NCI-H524 treated with DMSO at 0.1 percent for 48 hours (cell line): ENCODE measurements at places on chromosomes 1 and 21.

DNA sequence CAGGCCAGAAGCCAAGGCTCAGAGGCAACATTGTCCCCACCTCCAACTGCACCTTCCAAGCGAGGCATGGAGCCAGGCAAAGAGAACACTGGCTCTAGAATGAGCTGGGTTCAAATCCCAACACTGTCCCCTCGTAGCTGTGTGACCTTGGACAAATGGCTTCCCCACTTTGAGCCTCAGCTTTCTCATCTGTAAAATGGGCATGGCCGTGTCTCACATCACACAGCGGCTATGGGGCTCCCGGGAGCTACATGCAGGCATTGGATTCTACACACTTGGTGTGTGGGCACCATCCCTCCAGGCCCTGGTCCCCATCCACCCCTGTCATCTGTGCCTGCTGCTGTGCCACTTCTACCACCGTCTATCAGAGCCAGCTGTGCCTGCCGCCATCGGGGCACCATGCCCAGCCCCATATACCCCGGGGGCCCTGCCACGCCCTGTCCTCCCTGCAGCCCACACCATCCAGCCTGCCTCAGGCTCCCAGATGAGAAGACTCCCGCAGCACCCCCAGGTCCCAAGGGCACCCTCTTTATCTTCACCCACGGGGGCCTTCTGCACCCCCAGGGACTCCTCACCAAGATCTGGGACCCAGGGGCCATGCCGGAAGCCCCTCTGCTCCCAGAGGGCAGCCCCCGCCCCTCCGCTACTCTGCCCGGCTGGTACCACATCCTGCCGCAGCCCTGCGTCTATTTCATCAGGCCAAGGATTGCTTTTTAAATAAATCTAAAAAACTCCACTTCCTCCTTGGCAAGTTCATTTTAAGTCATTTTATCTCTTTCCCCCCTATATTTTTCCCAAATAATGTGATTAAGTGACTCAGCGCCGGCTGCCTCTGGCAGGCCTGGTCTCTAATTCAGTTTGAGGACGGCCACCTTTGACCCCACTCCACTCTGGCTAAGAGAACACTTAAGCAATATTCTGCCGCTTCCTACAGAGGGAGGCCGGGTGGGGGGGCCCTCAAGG is 107.8 kb upstream of the TARDBP start:
- DNase-seq = no peak

- no peak for DNase-seq
These were observed 40.7 kb downstream of the MAP3K21 start for GRCh38 chr1:233368106-233368788.

GRCh38 chr1:230228236-230228897 is 161.3 kb downstream of the GALNT2 start:
- DNase-seq = no peak

DNA sequence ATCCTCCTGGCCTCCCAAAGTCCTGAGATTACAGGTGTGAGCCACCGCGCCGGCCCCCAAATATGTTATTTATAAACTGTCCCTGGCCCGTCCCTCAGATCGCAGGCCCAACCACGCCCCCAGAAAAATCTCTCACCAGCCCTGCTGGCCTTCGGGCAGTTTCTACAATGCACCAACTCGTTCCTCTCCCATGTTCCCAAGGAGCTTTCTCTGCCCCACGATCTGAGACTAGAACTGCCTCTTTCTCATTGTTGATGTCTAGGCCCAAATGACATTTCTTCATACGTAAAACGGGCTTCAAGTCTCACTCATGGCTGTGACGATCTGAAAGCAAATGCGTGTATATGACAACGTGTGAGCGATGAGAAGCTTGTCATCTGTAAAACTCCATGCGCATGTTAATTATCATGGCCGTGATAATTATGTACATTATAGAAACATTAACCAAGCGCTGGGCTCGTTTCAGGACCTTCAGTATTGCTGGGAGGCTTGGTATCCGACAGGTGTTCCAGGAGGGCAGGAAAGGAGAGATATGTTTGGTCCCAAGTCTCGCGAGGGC is 748 bp upstream of the NIPAL3 start:
- DNase-seq = no peak

DNA sequence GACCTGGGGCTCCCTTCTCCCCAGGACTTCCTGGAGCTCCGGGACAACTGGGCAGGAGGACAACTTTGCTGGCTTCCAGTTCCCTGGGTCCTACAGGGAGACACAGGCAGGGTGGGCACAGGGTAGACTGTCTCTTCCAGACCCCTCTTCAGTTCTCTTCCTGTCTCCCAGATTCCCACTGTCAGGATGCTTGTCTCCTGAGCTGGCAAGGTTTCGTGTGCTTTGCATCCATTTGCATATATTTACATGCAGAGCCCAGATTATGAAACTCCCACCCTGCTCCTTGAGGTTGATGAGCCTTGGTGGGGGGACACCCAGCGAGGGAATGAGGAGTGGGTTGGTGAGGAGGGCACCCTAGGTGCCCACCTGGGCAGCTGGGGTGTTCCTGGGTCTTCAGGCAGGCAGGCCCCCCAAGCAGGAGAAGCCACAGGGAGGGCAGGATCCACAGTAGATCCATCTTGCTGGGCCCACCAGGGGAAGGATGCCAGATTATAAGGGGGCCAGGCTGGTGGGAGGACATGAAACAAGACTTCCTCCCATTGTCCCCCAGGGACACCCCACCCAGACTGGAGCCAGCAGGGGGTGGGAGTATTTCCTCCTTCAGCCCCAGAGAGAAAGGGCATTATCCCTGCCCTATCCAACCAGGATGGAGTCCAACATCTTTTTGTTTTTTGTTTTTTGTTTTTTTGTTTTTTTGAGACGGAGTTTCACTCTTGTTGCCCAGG is at the start of gene FCN3:
TSS of gene FCN3 (minus strand) at position 463 of the 725 bp plus-strand sequence. CDS start at position 457, 6 bp downstream.
- DNase-seq = no peak

DNA sequence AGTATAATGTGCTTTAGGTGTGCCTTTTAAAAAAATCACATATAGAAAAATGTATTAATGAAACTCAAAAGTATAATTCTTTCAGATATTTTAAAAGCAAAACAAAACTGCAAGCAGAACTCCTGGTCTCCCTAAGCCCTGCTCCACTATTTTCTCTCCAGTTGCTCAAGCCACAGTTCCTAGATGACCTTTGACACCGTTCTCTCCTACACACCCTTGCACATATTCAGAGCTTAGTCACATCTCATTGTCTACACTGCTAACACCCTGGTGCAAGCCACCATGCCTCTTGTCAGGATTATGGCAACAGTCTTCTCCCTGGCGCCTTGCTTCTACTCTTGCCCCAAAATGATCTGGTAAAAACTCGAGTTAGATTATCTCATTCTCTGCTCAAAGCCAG is 50.2 kb upstream of the ROR1 start:
- DNase-seq = no peak

DNA sequence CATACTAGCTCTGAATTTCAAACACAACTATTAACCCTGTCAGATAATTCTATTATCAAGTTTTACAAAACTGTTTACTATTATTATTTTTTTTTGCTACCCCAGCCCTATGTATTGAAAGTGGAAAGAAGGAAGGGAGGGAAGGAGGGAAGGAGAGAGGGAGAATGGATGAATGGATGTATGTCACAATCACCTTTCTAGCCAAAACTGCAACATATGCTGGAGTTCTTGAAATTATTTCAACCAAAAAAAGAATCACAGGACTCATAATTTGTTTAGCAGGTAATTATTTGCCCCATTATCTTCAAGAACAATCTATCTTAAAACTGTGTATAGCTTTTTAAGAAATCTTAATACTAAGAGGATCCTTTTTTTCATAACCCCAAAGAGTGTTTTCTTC is 5.4 kb downstream of the NRIP1 start:
- no peak for DNase-seq

DNA sequence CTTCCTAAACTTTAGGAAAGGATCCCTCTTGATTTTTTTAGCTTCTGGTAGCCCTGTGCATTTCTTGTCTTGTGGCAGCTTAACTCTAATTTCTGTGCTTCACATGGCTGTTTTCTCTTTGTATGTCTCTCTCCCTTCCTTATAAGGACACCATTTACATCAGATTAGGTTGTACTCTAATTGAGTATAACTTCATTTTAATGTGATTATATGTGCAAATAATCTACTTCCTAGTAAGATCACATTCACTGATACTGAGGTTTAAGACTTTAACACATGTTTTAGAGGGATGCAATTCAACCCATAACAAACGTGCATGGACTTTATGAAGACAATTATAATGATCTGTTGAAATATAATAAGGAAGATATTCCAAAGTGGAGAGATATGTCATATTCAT is 46.7 kb downstream of the RGS4 start:
- no peak for DNase-seq

DNA sequence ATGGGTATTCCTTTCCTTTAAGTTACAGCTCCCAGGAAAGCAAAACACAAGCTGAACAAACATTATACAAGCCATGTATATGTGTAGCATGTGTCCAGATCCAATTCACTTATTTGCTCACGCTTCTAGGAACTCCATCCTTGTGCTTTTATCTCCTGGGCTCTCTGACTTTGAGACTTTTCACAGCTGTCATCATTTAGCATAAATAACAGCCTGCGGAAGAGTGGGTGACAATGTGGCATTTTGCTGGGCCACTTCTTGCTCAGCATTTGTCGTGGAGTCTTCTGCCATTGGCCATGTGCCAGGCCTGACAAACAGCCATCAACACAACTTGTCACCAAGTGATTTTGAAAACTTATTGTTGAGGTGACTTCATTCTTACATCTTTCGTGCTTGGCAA is 164.3 kb downstream of the KIF26B start:
- no peak for DNase-seq

DNA sequence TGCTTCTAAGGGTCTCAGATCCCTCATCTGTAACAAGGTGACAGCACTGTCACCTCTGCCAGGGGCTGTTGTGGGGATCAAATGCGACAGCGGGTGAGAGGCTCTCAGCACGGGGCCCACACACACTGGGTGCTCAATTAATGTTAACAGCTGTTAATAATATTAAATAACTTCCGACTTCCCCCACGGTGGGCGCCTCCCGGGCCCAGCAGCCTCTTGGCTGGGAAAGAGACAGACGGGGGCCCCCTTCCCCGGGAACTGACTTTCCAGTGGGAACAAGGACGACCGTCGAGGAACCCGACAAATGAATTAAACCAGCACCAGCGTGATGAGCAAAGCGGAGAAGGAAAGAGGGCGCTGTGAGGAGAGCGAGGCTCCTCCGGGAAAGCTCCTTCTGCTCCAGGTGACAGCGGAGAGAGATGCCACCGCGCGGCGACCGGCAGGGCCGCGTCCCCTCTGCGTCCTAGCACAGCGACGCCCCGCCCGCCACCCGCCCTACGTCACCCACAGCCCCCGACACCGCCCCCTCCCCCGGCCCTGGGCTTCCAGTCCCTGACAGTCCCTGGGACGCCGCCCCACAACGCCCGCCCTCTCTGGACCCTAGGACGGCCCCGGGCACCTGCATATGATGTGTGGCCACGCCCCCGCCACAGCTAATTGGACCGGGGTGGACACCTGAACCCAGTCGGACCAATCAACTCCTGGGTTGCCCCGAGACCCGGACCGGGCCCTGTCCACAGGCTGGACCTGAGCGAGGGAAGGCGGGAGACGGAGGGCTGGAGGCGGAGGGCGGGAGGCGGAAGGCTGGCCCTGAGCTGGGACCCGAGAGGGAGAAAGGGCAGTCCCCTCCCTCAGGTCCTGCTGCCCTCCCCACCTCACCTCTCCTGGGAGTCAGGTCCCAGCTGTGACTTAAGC is 38.2 kb downstream of the MATN1 start:
- DNase-seq = peak; percentile 29

DNA sequence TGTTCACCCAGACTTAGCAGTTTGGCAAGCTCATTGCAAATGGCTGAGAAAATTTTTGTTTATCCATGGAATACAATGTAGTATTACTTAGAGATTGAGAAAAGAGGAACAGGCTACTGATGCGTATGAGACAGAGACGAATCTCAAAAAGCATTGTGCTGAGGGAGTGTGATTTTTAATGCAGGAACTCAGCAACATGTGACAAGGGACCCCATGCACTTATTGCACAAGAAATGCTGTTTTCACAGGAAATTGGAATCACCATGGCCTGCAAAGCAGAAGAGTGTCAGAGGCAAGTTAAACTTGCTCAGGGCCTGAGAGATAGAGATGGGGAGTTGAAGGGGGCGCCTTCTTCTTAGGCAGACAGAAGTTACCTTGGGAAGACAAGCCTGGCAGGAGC is 32.6 kb upstream of the TLR5 start:
- no peak for DNase-seq

- no peak for DNase-seq
These were observed 176.2 kb downstream of the KIF26B start for GRCh38 chr1:245330951-245331350.

- DNase-seq = no peak
These were observed 61.0 kb downstream of the IER5 start for GRCh38 chr1:181149326-181150125.

DNA sequence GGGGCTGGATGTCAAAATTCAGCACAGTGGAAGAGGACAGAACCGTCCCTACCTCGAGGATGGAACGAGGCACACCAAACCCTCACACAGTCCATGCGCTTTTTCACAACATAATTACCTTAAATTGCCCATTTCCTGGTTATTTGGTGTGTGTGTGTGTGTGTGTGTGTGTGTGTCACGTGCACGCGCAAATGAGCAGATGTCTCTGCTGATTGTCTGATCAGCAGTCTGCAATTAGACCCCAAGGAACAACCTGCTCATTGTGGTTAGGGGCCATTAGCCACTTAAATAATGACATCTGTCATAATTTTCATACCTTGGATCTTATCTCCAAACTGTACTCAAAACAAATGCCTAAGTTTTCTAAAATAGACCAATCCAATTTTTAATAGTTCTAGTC is 23.2 kb downstream of the AVPR1B start:
- peak; percentile 56 for DNase-seq

GRCh38 chr1:89837036-89837481 is 16.2 kb downstream of the LRRC8D start:
- DNase-seq = no peak

GRCh38 chr1:194293851-194294405 is 1107.5 kb upstream of the B3GALT2 start:
- DNase-seq = no peak

- DNase-seq = no peak
These were observed 50.8 kb downstream of the CAPN9 start for GRCh38 chr1:230797942-230798365.

DNA sequence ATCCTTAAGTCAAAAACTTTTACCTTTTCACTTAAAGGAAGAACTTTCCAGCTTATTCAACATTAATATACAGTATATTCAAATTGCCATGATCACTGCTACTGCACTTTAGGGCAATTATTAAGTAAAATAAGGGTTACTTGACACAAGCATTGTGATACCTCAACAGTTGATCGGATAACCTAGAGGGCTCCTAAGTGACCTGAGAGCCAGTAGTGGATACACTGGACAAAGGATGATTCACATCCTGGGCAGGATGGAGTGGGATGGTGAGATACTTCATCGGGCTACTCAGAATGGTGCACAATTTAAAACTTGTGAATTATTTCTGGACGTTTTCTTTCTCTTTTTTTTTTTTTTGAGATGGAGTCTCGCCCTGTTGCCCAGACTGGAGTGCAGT is 54.5 kb upstream of the PPM1J start:
- DNase-seq = no peak
